ENCODE measurements at places on chromosomes 6 and 20.

GRCh38 chr20:64246616-64247306 is 8.8 kb upstream of the PCMTD2 start:
- no peak for DNase-seq

DNA sequence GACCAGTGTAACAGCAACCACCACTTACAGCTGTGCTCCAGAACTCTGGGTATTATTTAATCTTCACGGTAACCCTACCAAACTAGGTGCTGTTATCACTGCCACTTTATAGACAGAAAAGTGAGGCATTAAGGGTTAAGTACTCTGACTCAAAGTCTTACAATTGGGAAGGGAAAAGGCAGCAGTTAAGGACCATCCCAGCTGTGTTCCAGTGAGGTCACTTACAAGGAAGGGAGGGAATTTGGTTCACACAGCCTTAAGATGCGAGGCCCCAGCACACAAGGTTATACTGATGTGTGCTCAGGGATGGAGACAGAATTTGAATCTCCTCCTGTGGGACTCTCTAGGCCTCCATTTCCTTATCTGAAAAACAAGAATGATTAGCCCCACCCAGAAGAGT is 46.7 kb downstream of the TRERF1 start:
- no peak for DNase-seq

- DNase-seq, result no peak
These were observed 5.5 kb downstream of the TULP1 start for GRCh38 chr6:35507221-35507620.

GRCh38 chr20:38937978-38938473 is 11.8 kb downstream of the FAM83D start:
- no peak for DNase-seq

DNA sequence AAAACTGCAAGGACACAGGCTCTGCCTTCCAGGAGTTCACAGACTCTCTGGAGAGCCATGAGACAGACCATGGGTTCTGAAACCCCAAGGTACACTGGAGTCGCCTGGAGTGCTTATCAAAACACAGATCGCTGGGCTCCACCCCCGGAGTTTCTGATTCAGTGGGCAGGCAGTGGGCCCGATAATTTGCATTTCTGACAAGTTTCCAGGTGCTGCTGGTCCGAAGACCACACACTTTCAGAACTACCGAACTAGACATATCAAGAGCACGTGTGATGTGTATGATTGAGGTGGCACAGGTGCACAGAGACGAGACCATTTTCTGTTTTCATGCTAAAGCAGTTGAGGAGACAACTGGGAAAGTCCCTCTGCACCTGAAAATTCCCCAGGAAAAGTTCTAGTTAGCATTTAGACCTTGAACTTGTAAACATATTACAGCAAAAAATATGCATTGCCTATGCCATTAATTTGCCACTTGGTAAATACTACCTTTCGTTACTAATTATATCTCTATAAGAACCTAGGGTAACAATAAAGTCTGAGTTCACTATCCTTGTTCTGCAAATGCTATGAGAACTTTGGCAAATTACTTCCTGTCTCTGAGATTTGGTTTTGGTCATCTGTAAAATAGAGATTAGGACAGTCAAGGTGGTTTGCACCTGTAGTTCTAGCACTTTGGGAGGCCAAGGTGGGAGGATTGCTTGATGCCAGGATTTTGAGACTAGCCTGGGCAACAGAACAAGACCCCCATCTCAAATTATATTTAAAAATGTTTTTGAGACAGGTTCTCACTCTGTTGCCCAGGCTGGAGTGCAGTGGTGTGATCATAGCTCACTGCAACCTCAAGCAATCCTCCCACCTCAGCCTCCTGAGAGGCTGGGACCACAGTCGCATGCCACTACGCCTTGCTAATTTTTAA is 14.3 kb upstream of the PIM1 start:
- DNase-seq, result no peak

- DNase-seq, result no peak
These were observed 260.3 kb downstream of the CD109 start for GRCh38 chr6:73956305-73956704.

DNA sequence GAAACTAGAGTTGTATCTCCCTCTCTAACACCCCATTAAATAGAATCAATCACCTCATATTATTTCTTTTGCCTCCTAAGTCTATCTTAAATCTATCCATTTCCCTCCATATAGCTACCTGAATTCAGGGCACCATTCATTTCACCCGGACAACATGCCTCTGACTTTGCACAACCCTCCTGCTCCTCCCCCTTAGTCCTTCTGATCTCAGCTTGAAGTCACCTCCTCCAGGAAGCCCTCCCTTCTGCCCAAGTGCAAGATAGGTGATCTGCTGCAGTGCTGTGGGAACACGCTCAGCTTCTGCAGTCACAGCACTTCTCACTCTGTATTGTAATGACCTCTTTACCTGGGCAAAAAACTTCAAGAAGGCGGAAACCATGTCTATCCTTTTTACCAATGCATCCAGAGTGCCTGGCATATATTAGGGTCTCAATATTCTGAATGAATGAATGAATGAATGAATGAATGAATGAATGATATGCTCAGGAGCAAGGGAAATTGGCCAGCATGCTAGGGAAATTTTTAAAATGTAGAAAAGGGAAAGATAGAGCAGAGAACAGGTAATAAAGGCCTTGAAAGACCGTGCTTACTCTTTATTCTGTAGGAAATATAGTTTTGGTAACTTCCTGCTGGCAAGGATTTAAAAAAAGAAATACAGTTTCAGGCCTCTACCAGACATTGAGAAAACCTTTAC is 41.7 kb downstream of the MBOAT1 start:
- DNase-seq, result no peak

DNA sequence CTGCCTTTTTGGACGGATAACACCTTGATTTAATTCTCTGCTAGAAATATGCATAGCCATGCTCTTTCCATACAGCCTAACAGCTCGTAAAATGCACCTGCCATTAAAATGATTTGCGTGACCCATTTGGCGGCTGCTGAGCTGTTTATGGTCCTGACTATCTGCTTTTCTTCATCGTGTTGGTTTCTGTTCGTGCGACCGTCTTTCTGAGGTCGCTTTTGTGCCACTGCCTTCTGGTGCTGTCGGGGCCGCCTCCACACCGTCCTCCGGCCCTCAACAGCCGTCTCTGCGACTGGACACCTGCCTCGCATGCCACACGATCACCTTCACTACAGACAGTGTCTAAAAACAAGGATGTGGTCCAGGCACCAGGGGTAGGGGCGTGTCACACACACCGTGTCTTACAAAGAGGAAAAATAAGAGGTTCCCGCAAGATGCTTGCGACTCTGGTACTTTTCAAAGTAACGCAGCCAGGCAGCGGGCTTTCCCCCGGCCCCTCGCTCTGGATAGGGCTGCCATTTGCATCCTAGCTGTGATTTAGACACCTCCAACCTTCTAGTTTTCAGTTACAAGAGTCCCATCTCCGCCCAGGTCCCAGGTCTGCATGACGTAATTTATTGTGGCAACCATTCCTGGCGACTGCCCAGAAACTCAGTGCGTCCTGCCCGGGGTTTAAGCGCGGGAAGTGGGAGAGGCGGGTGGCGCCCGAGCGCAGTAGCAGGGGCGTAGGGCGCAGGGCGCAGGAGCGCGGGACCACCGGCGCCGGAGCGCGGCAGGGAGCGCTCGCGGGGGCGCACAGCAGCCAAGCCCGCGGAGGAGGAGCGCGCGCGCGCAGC is at the start of gene STMND1:
STMND1 (plus strand) TSS at position 629 of the 836 bp plus-strand sequence. CDS start 208 bp downstream, outside the sequence.
- no peak for DNase-seq

GRCh38 chr20:15033269-15033668 is 695.9 kb upstream of the FLRT3 start:
- DNase-seq, result no peak

DNA sequence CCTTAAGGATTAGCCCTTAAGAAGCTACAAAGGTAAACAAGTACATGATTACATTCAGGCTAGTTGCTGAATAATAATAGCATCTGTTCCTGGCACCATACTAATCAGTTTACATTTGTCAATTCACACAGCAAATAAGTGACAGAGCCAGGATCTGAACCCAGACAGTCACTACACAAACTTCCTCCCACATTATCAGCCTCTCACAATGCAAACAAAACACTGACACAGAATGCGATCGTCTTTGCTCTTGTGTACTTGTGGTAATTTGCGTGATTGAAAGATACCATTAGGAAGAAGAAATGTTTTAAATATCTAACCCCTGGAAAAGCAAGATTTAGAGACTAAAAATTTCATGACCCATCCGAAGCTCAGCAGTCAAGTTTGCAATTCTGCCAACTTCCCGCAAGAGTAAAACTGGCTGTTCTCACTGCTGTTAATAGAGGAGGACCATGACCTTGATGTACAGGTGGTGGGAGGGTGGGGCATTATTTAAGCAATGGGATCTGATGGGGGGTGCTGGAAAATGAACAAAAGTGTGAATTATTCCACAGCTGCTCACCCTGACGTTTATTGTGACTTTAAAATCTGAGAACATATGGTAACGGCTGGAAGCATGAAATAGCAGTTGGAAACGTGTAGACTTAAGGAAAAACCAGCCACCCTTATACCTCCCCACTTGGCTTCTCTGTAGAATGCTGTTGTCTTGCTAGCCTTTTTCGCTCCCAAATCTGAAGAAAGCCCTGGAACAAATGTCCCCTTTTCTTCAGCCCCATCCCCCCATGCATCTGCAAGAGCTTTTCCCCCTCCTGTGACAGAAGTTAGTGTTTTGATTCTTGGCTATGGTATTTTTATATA is 95.3 kb upstream of the ARMC2 start:
- no peak for DNase-seq

DNA sequence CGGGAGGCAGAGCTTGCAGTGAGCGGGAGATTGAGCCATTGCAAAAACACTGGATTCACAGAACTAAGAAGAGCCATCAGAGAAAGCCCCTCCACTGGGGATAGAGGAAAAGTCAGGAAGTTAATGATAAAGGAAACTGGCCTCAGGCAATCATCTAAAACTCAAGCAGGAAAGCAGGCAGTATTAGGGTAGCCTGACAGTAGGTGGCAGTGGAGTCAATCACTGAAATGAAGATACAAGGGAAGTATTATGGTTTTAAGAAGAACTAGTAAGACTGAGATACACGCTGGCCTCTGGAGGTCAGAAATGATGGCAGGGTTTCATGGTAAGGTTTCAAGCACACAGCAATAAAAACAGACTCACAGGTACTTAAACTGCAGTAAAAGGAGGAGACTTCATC is 578.3 kb downstream of the HACE1 start:
- no peak for DNase-seq

Measured in brain pericyte (primary cell).